Activated T-cell treated with anti-CD3 and anti-CD28 coated beads for 48 hours (primary cell): ENCODE measurements at places on chromosomes 13 and 19.

DNA sequence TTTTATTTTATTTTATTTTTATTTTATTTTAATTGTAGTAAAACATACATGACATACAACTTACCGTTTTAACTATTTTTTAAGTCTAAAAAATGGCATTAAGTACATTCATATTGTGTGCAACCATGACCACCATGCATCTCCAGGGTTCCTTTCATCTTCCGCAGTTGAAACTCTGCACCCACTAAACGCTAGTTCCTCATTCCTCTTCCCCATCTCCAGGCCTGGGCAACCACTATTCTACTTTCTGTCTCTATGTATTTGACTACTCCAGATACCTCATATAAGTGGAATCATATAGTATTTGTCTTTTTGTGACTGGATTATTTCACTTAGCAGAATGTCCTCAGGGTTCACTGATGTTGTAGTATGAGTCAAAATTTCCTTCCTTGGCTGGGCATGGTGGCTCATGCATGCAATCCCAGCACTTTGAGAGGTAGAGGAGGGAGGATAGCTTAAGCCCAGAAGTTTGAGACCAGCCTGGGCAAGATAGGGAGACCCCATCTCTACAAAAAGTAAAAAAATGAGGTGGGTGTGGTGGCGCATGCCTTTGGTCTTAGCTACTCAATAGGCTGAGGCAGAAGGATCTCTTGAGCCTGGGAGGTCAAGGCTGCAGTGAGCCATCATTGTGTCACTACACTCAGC, 55.7 kb upstream of the ZNF507 start:
- DNase-seq, result no peak

GRCh38 chr13:41332829-41333228, 21.8 kb downstream of the NAA16 start:
- no peak for DNase-seq

GRCh38 chr19:41136636-41137455, 22.6 kb downstream of the CYP2F1 start:
- no peak for DNase-seq

- DNase-seq, result peak; percentile 72
These were observed at the start of gene CEBPA for GRCh38 chr19:33302175-33302973. Gene CEBPA, minus strand, starts transcription at chr19:33302534. Its CDS starts 120 bp downstream, at chr19:33302414.

DNA sequence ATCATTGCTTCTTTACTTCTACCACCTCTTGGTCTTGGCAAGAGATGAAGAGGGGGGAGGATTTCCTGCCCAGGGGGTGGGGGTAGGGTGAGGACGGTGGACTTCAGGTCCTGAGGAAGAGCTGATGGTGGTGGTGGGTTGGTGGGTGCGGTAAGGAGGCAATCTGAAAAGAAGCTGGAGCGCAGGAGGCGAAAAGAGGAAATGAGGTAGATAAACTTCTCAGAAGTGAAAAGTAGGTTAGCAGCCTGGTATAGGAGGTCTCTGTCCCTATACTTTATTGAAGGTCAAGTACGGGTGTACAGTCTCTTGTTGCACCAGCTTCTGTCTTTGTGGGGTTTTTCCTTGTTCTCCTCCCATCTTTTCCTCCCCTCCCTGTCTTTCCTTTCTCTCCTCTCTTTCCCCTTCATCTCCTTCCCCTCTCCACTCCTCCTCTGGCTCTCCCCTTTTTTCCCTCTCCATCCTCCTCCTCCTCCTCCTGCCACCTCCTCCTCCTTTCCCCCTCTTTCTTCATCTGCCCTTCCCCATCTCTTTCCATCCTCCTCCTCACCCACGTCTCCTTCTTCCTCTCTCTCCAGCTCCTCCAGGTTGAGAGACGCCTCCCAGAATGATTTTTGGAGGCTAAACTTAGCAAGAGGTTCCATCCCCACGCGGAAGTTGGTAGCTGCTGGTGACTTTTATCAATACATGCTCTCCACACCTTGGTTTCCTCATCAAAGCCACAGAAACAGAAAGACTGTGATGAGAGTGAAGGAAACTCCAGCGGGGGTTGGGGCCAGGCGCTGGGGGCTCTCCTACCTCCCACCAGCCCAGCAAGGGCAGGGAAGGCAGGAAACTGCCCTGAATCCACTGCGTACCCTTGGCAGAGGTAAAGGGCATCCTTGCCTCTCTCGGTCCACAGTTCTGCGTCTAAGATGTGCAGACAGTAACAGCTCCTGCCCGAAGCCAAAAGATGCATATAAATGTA, 15.3 kb downstream of the TNFSF14 start:
- DNase-seq, result peak; percentile 59

DNA sequence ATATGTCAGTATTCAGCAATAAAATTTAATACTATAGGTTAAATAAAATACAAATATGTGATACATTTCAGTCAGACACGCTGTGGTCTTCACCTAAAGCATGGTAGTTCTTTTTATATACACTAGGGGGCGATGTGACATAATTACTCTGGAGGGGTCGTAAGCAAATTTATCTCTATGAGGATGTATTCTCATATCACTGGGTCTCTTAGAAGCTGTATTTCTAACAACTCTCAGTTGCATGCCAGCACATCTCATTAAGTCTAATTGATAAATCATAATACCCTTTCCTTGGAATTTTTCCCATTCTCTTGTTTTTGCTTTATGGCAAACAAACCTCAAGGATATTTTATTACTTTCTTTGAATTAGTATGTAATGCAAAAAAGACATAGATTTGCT, 3.9 kb upstream of the PCDH17 start:
- no peak for DNase-seq

DNA sequence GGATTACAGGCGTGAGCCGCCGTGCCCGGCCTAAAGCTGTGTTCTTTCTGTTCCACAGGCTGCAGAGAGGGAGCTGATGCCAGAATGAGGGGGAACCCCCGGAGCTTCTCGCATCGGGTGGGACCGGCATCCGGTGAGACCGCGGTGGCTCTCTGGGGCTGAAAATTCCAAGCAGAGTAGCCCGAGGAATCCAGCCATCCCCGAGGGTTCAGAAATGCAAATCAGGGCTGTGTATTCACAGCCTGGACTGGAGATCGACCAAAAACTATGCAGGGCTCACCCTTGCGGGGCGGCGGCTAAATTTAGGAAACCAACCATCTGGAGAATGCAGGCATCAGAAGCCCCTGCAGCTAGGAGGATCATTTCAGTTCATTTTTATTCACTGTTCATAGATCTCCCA, 99.2 kb downstream of the GNG7 start:
- no peak for DNase-seq

DNA sequence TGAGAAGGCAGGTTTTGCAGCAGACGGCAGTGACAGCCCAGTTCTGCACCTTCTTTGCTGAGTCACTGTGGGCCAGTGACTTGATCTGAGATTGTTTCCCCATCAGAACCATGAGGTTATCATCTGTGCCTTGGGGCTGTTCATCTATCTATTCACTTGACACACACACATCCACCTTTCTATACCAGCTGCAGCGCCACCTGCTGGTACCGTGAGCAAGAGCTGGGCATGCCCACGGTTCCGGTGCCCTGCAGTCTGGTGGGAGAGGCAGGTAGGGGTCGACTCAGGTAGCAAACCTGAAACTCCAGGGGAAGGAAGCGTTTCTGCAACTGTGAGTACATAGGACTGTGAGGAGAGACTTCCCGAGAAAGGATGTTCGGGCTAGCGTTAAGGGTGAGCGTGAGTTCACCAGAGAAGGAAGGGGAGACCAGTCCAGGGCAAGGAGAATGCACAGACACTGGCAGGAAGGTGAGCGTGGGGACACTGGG, 7.5 kb upstream of the LIN7B start:
- DNase-seq, result peak; percentile 65

GRCh38 chr13:78241278-78241919, 322.8 kb upstream of the EDNRB start:
- DNase-seq, result peak; percentile 10

DNA sequence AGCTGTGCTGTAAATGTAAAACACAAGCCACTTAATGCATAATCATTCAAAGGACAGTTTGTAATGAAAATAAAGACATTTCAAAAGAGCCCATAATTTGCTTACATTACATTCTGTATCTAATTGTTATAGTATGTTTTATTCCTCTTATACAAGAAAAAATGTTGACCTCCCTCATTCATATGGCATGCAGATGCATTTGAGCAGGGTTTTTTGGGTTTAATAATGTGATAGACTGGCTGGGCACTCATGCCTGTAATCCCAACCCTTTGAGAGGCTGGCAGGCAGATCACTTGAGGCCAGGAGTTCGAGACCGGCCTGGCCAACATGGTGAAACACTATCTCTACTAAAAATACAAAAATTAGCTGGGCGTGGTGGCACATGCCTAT, 11.6 kb upstream of the ARL11 start:
- no peak for DNase-seq

DNA sequence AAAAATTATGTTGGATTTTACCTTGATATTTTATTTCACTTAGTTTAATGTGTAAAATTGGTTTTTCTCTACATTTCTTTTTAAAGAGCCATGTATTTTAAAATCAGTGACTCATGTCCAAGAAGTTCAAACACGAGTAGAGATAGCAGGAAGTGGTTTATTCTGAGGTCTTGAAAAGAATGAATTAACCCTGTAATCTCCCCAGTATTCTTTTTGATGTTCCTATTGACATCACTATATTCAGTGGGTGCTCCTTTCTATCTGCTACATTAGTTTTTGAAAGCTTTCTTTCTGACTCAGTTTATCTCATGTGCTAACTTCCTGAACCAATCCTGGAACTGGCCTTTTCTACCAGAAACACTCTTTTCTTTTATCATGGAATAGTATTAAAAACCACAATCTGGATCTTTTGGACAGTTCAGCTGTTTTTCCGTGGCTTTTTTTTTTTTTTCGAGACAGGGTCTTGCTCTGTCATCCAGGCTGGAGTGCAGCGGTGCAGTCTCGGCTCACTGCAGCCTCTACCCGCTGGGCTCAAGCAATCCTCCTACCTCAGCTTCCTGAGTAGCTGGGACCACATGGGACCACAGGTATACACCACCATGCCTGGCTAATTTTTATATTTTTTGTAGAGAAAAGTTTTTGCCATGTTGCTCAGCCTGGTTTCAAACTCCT, 114.9 kb downstream of the PCCA start:
- DNase-seq, result no peak

DNA sequence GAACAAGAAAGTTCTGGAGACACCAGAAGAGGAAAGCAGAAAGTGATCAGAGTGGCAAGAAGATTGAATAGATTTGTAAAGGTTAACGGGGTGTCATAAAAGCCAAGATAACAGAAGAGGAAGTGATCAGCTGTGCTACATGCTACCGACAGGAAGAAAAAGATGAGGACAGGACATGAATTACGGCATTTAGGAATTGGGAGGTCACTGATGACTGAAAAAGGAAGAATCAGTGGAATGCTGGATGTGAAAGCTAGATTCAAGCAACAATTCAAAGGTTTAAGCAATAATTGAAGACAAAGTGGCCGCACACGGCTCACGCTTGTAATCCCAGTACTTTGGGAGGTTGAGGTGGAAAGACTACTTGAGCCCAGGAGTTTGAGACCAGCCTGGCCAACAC, 15.1 kb downstream of the ZNF160 start:
- no peak for DNase-seq

- no peak for DNase-seq
These were observed 439 bp downstream of the DZIP1 start for GRCh38 chr13:95643936-95644598.

DNA sequence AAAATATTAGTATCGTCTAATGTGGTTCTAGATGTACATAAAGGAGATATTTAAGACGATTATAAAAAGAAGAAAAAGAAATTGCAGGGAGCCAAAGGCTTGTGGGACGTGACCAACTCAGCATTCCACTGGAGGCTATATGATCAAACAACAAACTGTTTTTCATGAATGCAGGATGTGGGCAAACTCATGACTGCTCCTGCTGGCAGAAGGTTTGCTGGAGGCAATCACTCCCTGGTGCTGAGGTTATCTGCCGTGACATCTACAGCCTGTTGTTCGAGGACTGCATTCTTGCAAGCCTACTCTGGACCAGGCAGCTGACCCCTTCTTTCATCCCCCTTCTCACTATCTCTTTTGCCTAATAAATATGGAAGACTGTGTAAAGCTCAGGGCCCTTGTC, 518.1 kb downstream of the UQCRFS1 start:
- no peak for DNase-seq

GRCh38 chr13:49877629-49878218, 58.4 kb downstream of the SPRYD7 start:
- DNase-seq, result no peak

DNA sequence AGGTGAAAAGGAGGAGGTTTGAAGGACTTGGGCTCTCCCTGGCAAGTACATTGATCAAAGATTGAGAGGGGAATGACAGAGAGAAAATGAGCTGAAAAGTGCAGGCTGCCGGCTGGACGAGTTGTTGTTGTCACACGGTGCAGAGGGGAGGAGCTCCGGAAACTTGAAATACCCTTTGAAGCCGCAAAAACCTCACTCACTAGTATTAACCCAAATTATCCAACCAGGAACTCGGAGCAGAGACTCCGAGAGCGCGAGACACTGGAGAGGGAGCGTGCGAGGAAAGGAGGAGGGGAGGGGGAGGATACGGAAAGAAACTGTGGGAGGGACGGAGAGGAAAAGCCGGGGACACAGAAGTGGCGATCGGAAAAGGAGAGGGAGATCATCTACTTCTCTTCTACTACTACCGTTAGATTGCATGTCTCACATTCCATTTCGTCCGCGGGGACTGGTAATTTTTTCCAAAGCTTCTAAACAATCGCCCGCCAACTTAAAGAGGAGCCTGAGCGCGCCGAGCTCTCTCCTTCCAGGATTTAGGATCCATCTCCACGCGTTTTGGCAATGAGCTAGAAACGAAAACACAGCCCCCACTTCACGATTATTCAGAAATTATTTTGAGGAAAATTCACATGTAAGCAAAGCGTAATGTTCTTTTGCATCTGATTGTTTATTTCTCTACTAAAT, at the start of gene DACH1:
Gene DACH1, minus strand, starts transcription at position 74 of the 684 bp plus-strand sequence.
- DNase-seq, result no peak

- DNase-seq, result no peak
These were observed 111.8 kb upstream of the EDNRB start for GRCh38 chr13:78030341-78030896.

DNA sequence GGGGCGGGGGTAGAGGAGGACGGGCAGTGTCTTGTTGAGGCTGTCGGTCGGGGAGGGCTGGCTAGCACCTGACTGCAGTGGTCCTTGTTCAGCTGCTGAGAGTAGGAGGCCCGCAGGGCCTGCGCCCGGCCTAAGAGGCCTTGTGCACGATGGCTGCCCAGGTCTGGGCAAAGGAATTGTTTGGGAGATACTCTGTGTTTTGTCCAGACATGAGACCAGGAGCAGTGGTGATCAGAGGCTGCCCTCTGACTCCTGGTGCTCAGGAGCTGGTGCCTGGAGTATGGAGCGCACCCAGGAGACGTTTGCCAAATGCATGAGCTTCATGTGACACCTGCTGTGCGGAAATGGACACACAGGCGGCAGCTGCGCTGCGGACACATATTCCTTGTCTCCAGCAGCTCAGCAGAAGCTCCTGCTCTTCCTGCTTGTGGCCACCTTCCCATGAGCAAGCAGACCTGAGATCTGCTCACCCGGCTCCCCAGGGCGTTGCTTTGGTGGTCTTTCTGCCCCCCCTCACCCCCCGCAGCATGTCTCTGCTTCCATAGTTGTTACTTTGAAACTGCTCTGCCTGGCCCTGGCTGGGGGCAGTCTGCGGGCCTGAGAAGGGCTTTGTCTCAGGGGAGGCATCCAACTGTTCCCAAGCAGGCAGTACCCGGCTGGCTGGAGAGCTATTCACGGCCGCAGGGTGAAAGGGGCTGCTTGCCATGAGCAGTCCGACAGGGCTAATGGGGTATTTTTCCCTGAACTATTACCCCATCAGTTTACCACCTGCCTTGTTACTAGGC, 163.9 kb downstream of the TEX29 start:
- no peak for DNase-seq
